ENCODE measurements at places on chromosomes 5 and 9.
A peak's percentile ranks its signal among the peaks of the same experiment; 100 is the strongest.

GRCh38 chr5:157965989-157966388 lies 107.0 kb upstream of the CLINT1 start:
- no peak for DNase-seq

DNA sequence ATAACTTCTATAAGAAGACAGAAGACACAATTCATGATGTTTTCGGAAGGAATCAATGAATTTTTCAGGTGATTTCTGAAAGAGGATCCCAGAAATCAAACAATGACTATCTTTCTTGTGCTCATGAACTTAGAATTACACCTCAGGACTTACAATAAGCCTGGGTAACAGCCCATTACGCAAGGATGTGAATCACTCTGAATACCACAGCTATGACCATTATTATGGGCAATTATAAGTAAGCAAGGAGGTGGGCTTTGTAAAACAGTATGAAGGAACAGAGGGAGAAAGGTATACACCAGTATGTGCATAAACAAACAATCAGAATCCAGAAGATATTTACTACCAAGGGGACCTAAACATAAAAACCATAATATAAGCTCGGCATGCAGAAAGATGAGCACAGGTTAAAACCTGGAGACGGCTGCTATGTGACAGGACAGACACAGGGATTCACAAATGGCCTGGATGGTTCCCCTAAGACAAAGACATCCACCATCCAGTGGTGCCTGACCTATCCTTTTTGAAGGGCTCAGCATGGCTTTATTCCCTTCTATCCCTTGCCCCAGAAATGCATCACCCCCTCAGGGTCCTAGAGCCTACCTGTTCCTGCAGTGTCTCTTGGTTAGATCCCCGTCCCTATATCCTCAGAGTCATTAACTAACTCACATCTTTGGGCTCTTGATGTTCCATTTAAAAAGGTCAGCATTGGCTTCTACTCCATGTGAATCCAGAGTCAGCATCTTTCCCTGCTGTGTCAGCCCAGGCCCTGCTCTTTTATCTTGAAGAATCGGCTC lies 21.8 kb upstream of the PPP2CA start:
- no peak for DNase-seq

DNA sequence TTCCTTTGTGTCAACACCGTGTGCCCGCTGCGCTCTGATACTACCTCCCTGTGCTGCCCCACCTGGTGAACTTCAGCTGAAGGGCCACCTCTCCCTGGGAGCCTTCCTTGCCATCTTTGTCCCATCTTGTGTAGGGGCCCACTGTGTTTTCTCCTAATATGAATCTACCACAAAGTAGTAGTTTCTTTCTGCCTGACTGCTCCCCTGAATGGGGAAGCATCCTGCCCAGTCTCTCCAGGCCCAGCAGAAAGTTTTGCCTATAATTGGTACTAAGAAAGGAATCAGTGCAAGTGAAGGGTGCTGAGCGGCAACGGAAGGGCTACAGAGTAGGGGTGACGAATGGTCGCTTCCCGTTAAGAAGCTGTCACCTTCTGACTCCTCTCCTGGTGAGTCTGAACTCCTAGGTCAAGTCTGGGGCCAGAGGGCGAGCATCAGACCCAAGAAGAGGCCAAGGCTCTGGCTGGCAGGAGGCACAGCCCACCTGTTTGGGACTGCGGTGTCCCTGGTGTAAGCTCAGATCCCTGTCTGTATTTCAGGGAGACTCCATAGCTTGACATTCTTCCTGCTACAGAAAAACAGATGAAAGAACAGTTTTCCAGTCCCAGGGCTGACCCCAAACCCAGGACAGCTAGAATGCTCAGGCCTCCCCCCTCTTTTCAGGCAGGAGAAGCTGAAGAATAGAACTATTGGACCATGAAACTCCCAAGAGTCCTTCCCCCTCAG lies 24.1 kb downstream of the WWC1 start:
- no peak for DNase-seq

DNA sequence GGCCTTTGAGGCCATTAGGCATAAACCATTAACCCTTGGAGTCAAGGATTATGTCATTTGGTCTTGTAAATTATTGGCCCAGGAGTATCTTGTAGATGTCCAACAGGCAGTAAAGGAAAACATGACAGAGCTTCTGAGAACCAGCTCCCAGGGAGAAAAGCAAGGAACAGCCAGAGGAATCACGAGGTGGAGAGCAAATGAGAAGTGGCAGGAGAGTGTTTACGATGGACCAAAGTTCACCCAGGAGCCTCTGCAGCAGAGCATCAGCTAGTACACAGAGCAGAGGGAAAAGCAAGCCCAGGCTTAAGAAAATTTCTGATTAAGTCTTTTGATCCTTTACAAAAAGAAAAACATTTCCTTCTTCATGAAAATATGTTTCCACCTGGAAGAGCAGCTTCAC lies 206.2 kb downstream of the NDUFS4 start:
- no peak for DNase-seq

DNA sequence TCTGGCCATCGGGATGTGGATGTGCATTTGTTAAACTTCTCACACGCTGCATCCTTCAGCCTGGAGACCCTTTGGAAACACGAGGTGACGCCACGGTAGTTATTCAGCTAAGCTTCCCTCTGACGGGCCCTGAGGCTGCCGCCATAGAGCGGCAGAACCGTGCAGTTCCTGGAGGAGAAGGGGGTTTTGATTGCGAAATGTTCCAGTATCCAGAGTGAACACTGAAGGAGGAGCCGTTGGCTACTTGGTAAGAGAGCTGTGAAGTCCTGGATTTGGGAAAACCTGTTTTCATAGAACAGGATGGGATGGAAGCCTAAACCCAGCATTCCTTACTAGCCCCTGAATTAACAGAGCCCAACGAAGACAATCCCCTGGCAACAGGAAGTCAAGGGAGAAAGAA lies 23.0 kb upstream of the EXOC3 start:
- no peak for DNase-seq

DNA sequence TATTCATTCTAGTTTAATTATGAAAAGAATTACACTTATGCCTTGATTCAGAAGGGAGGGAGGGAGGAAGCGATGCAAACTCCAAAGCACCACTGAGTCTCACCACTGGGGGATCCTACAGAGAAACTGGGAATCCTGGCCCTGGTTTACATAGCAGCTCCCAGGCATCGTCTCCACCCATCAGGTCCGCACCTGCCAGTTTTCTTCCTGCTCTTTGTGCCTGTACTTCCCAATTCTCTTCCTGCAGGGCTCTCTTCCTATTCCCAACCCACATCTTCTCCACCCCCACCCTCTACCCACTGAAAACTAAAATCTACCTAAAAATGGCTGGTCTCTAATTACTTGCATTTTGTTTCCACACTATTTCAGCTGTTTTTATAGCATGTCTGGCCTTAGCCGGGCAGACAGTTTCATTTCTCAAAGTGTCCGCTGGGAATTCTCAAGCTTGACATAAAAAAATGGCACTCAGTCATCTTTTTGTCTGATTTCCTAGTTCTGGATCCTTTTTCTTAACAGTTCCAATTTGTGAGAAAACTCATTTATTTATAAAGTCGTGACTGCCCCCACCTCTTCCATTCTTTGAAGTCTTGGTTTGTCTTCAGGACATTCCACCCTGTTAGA lies 1.6 kb upstream of the TNIP1 start:
- peak; percentile 54 for DNase-seq

GRCh38 chr5:61334868-61335615 lies 3.0 kb downstream of the ZSWIM6 start:
- no peak for DNase-seq

Measured in NCI-H524 (cell line).